ENCODE measurements at places on chromosomes 2 and 18.

DNA sequence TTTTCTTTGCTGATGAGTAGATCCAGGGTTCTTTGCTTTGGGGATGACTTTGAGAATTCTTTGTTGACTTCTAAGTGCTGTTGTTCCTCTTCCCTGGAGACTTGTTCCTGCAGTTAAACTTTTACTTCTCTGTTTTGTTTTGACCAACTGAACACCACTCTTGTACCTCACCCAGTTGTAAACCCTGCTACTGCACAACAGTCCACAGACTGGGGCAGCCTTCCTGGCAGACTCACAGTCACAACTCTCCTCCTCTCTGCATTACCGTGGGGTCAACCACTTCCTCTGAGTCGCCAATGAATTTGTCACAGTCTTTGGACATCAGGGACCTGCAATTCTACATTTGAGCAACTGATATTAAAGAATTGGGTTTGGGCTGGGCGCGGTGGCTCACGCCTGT is 3.8 kb upstream of the SLC8A1 start:
- DNase-seq: no peak

GRCh38 chr2:58239243-58239925 is 1.7 kb downstream of the FANCL start:
- DNase-seq: no peak

- DNase-seq: no peak
Observed at GRCh38 chr18:76613053-76613754, 118.2 kb upstream of the ZNF516 start.

DNA sequence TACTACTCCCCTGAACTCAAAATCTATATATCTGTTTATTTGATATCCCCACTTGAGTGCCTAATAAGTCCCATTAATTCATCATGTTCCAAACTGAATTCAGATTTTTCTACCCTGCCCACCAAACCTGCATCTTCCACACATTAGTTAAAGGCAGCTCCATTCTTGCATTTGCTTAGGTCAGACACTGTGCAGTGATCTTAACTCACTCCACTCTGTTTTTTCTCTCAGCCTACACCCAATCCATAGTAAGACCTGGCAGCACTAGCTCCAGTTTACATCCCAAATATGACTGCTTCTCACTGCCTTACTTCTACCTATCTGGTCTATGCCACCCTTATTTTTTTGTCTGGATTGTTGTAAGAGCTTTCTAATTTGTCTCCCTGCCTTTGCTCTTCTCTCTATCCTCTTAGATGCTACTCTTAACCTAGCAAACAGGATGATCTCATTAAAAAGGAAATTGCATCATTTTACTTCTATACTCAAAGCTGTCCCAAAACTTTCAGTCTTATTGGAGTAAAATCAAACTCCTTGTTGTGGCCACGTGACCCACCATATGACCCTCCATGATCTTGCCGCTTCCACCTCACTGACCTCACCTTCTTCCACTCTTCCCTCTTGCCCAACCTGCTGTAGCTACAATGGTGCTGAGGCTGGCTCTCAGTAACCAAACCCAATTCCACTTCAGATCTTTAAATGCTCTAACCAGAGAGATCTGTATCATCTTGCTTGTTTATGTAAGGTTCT is 274.9 kb upstream of the FANCL start:
- no peak for DNase-seq

GRCh38 chr2:56348392-56349210 is 164.8 kb downstream of the CCDC85A start:
- no peak for DNase-seq

DNA sequence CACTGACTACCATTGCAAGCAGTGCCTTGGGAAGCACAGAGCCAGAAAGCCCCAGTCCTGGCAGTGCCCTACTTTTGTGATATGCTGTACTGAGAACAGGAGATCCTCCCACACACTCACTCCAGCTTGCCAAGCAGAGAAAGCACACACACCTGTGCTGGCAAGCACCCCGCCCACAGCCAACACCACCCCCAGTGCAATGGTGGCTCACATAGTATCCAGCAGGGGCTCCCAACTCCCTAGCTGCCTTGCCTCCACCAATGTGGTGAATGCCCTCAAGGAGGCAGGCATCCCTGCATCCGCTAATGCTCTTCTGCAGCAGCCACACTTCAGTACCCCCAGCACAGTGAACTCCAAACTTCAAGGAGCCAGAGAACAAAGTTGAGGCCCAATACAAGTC is 1655.8 kb downstream of the SUCLG1 start:
- no peak for DNase-seq

Measured in NCI-H1694 (cell line).